ENCODE measurements at places on chromosomes 3 and 15.

- no peak for DNase-seq
Measured at GRCh38 chr3:58798312-58798711, 131.7 kb upstream of the FAM3D start.

GRCh38 chr3:100703865-100704264 lies 5.4 kb upstream of the TFG start:
- DNase-seq = no peak

DNA sequence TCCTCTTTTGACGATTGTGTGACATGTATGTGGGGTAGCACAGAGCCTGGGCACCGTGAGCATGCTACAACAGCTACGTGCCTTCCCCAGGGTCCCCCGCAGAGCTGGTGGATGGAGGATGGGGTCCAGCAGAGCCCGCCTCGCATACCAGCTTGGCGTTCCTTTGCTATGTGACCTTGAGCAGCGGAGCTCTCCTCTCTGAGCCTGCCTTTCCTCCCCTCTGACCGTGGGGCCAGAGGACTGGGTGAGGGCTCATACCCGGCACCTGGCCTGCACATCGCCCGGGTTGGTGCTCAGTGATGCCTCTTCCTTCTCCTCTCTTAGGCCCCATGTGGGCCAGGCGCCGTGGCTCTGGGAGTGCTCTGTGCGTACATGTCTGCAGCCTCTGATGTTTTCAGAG lies 73.4 kb downstream of the FBLN2 start:
- DNase-seq = no peak

- no peak for DNase-seq
Measured at GRCh38 chr3:114034211-114034610, 22.1 kb downstream of the CCDC191 start.

- no peak for DNase-seq
Measured at GRCh38 chr3:86175051-86175536, 815.9 kb downstream of the VGLL3 start.

DNA sequence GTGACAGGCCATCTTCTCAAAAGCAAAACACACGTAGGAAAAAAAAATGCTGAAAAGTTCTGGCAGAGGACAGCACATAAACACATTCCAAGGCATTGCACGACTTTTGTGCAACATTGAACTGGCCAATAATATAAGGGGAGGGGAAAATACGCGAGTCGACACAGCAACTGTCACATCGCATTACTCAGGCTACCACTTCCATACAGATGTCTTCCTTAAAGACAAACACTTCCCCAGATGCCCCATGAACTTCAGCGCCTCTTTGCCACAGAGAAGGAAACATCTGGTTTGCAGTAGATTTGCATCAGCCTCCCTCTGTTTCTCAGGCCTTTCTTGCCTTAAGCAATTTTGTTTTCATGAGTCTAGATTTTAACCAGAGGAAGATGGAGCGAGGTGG lies 144.4 kb upstream of the IGF1R start:
- no peak for DNase-seq

DNA sequence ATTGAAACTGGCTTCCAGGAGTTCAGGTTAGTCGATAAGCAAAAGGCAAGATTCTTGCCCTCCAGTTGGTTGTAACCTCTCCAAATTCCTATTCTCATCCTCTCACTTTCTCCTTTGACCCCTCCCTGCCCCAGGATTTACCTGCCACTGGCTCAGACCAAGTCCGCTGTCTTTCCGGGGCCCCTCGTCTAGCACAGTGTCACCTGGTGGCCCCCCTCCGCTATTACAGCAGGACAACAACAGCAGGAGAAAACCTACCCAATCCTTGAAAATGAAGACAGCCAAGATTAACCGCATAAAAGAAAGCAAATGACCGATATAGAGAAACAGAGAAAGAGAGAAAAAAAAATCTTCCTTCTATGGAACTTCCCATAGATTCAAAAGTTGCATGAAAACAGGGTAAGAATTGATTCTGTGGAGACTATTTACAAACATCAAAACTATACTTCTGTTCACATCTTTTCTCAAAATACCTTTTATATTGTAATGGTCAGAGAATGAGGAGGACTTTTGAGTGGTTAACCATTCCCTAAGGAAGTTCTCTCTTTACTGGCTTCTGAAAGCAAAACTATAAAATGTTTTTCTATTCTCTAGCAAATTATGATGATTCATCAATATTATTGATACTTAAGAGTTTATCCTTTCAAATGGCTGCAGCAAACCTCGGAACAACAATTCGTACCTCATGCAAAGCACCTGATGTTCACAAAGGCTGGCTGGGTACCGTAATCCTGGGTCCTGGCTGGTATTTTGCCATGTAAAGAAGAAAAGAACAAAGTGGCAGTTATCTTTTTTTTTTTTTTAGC lies 10.0 kb upstream of the ST8SIA2 start:
- no peak for DNase-seq

DNA sequence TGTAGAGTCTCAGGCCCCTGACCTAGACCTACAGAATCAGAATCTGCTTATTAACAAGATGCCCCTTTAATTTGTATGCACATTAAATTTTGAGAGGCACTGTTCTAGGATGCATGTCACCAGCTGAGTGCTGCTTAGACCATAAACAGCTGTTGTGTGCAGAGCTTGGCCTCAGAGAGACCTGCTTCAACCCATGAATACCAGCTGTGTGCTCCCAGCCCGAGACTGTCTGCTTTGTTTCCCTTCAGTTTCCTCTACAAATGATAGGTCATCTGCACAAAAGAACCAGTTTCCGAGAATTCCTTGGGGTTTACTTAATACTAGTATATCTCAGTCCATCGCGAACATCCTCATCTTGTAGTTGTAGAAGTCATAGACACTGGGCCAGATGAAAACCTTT lies 158.5 kb upstream of the PFN2 start:
- no peak for DNase-seq

DNA sequence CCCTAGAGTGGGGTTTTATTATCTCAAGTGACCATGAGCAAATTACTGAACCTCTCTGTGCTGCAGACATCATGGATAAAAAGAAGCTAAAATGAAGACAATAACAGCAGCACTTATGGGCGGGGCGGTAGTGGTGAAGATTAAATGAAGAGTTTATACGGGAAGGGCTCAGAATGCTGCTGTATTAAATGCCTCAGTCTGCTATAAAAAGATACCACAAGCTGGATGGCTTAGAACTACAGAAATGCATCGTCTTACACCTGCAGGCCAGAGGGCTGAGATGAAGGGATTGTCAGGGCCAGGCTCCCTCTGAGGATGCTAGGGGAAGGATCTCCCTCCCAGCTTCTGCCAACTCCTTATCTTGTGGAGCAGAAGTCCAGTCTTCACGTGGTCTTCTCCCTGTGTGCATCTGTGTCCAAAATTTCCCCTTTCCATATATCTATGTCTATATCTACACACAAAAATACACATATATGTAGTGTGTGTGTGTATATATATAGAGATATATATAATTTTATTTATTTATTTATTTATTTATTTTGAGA lies 2.9 kb downstream of the ALG1L2 start:
- no peak for DNase-seq

DNA sequence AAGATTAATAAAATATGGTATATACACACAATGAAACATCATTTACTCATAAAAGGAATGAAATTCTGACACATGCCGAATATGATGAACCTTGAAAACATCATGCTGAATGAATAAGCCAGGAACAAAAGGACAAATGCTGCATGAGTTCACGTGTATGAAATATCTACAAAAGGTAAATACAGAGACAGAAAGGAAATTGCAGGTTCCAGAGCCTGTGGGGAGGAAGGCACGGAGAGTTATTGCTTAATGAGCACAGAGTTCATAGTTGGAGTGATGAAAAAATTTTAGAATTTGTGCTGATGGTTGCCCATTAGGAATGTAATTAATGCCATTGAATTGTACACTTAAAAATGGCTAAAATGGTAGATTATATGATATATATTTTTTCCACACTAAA lies 49.5 kb downstream of the OCA2 start:
- DNase-seq = no peak

DNA sequence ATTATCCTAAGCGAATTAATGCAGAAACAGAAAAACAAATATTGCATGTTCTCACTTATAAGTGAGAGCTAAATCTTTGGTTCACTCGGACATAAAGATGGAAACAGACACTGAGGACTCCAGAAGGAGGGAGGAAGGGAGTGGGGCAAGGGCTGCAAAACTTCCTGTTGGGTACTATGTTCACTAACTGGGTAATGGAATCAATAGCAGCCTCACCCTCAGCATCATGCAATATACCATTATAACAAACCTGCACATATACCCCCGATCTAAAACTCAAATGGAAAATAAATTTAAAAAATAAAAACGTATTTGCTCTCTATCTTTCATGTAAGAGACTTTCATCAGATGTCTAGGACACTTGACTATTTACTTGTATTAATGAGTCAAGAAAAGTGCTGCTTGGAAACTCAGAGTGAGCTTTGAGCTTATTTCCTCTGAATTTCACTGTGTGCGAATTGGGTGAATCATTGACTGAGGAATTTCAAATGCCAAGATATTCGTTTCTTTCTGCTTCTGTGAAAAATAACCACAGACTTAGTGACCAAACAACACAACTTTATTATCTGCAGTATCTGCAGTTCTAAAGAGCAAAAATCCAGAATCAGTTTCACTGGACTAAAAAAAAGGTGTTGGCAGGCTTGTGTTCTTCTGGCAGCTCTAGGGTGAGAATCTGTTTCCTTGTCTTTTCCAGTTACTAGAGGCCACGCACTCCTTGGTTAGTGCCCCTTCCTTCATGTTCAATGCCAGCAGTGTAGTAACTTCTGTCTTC lies 18.4 kb downstream of the TM4SF18 start:
- DNase-seq = no peak

DNA sequence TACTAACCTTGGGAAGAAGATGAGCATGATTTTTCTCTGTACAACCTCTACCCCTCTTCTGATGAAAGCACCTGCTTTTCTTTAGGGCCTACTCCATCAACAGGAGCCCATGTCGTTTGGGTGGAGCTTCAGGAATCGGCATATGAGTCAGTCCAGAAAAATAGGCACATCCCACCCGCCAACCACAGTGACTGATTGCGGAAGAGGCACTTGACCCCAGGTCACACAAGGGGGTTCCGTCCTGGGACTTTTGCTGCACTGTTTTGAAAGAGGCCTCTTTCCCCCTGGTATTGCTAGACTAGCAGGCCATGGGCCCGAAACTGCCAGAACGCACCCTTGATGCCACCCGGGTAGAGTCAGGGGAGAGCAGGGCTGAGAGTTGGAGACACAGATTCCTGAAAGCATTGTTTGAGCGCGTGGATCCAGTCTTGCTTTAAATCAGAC lies 19.3 kb upstream of the NRROS start:
- DNase-seq = no peak

DNA sequence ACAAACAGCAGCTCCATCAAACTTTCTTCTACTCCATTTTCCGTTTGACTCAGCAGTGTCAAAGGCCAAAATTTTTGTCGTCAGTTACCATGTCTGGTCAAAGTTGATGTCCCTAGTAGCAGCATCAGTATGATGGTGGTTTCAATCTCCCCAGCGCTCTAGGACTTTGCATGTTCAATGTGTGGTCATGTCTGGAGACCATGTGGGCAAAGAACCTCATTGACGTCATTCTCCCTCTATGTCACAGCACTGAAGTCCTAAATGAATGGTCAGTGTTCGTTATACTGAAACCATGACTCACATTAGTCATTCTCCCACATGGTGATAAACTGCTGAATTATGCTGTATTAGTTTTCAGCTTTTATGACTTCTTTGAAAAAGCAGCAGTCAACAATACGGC lies 23.2 kb downstream of the SHC4 start:
- DNase-seq = no peak

Measured in activated T-helper 1 cell treated with Interleukin-2 at 50 U/mL for 16 hours (primary cell).